ENCODE measurements at places on chromosomes 5 and 9.

- DNase-seq: no peak
Observed at GRCh38 chr5:79512471-79513307, 1.2 kb downstream of the HOMER1 start.

GRCh38 chr5:13740471-13740870 lies 204.0 kb downstream of the DNAH5 start:
- no peak for DNase-seq

DNA sequence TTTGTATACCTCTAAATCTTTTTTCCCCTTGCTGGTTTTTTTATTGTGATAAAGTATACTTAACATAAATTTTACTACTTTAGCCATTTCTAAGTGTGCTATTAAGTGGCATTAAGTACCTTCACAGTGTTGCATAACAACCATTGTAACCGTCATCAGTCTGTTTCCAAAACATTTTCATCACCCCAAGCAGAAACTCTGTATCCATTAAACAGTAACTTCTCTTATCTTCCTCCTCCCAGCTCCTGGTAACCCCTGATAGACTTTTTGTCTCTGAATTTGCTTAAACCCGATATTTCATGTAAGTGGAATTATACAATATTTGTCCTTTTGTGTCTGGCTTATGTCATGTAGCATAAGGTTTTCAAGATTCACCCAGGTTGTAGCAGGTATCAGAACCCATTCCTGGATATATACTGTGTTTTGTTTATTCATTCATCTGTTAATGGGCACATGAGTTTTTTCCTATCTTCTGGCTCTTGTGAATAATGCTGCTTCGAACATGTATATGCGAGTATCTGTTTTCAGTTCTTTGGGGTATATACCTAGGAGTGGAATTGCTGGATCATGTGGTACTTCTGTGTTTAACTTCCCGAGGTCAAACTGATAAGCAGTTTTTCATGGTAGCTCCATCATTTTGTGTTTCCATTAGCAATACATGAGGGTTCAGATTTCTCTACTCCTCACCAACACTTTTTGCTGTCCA lies 66.4 kb downstream of the EHMT1 start:
- no peak for DNase-seq

GRCh38 chr5:59276917-59277372 lies 616.6 kb downstream of the PDE4D start:
- DNase-seq: no peak

DNA sequence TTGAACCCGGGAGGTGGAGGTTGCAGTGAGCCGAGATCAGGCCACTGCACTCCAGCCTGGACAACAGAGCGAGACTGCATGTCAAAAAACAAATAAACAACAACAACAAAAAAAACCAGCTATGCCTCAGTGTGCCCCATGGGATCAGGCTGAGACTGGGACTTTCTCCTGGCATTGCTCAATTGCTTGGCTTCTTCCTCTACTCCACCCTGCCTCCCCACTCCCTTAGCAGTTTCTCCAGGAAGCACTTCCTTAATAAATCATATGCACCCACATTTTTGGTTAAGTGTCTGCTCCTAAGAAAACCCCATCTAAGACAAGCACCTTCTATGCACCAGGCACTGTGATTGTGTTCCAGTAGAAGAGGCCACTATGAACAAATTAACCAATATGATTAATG lies 41.0 kb upstream of the TMEM252 start:
- no peak for DNase-seq

DNA sequence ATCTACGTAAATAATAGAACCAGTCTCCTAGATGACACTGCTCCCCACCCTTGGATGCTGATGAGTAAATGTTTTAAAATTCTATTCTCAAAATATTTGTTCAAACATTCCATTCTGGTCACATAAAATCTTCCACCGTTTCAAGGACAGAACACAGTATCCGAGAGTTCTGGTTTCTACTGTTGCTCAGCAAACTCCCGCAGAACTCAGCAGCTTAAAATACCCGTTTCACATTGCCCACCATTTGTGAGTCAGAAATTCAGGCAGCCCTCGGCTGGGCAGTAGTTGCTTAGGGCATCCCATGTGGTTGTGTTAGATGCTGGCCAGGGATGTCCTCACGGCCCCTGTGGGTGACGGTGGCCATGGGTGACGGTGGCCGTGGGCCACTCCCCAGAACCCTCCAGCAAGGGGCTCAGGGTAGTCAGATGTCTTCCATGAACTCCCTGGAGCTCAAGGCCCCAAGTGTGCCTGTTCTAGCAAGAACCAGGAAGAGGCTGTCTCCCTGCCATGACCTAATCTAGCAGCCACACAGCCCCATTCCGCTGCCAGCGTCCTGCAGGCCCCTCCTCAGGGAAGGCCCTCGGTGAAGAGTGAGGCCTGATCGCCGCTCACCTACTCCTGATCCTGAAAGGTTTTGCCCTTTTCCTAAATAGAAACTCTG lies 17.4 kb downstream of the MGAT1 start:
- DNase-seq: no peak

- no peak for DNase-seq
Observed at GRCh38 chr5:85813146-85813545, 804.6 kb upstream of the COX7C start.

GRCh38 chr5:127367946-127368465 lies 77.4 kb downstream of the MEGF10 start:
- no peak for DNase-seq

- no peak for DNase-seq
Observed at GRCh38 chr5:149320791-149321330, 24.4 kb upstream of the GRPEL2 start.

- no peak for DNase-seq
Observed at GRCh38 chr5:165459232-165459631, 1953.8 kb downstream of the MAT2B start.

- no peak for DNase-seq
Observed at GRCh38 chr9:95634536-95634935, 117.8 kb upstream of the PTCH1 start.

DNA sequence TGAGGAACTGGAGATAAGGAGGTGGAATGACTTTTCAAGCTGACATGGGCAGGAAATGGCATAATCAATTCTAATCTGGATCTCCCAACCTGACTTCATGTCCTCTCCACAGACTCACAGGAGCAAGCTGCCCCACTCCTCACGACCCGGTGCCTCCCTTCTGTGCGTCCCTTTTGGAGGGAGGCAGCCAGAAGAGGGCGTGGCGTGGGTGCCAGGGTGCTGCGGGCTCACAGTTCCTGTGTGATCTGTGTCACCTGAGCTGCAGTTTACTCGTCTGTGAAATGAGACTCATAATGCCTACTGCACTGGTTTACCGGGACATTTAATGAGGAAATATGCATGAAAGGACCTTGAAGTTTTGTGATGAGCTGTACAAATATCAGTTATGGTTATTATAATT lies 207.4 kb downstream of the DAB2IP start:
- DNase-seq: no peak

DNA sequence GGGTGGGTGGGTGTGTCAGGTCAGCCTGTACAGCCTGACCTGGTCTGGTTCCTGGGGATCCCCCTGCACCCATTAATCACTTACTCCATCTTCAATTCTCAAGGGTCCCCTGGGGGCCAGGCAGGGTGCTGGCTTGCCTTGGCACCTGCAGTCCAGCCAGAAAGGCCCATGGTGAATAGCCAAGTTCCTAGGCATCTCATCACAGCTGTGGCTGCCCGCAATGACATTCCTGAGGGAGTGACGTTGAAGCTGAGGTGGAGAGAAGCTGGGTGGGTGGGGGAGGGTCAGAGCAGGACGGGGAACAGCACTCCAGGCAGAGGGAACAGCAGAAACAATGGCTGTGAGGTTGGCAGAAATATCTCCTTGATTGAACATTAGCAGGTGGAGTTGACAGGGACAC lies 10.6 kb downstream of the HMCN2 start:
- DNase-seq: no peak

- no peak for DNase-seq
Observed at GRCh38 chr5:29277642-29278041, 1915.8 kb upstream of the CDH6 start.

- DNase-seq: peak; percentile 68
Observed at GRCh38 chr9:19184144-19184917, 46.2 kb upstream of the DENND4C start.

DNA sequence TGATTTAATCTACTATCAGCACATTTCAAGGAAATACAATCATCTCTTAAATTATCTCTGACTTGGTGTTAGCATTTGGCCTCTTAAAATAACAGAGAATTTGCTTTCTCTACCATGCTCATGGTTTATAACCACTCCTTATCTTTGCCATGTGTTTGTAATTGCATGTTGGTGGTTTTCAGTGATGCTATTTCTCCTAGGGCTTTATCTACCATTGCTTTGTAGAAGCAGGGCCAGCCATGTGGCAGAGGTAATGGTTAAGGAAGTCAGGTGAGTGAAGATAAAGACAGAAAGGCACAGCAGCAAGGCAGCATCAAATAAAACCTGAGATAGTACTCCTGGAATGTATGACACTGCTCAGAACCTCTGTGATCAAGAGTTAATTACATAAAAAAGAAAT lies 206.2 kb downstream of the FER start:
- no peak for DNase-seq

DNA sequence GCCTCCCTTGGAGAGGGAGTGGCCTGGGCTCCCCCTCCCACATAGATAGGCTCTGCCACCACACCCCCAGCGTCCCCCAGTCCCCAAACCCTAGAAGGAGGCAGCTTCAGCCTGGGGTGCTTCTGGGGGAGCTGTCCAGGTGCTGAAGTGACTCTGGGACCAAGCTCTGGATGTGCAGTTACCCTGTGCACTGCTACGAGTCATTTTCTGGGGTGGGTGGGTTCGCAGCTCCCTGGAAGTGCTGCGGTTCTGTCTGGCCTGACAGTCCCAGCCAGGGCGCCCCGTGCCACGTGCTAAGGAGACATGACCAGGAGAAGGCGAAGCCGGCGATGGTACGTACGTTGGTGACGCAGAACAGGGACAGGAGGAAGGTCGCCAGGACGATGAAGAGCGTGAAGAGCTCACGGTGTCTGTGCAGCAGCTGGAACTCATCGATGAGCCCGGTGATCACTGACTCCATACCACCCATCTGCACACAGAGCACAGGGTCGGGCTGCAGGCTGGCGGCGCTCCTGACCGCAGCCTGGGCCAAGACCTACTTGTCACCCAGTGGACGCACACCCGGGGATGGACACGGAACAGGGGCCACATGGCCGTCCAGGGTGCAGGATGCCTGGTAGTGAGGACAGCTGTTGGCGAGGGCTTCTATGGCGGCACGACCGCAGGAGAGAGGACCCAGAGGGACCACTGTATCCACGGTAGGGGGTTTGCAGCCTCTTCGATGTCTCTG lies 35.7 kb downstream of the SLC6A3 start:
- DNase-seq: no peak

- no peak for DNase-seq
Observed at GRCh38 chr9:109391176-109391575, 70.3 kb upstream of the EPB41L4B start.

- DNase-seq: no peak
Observed at GRCh38 chr5:168578538-168579487, at the start of gene PANK3. PANK3 (minus strand) TSS chr5:168579368; CDS start chr5:168579283, 85 bp downstream.

GRCh38 chr5:143187495-143187894 lies 216.0 kb downstream of the NR3C1 start:
- DNase-seq: no peak

GRCh38 chr5:131364507-131365050 lies 100.7 kb downstream of the CDC42SE2 start:
- no peak for DNase-seq

DNA sequence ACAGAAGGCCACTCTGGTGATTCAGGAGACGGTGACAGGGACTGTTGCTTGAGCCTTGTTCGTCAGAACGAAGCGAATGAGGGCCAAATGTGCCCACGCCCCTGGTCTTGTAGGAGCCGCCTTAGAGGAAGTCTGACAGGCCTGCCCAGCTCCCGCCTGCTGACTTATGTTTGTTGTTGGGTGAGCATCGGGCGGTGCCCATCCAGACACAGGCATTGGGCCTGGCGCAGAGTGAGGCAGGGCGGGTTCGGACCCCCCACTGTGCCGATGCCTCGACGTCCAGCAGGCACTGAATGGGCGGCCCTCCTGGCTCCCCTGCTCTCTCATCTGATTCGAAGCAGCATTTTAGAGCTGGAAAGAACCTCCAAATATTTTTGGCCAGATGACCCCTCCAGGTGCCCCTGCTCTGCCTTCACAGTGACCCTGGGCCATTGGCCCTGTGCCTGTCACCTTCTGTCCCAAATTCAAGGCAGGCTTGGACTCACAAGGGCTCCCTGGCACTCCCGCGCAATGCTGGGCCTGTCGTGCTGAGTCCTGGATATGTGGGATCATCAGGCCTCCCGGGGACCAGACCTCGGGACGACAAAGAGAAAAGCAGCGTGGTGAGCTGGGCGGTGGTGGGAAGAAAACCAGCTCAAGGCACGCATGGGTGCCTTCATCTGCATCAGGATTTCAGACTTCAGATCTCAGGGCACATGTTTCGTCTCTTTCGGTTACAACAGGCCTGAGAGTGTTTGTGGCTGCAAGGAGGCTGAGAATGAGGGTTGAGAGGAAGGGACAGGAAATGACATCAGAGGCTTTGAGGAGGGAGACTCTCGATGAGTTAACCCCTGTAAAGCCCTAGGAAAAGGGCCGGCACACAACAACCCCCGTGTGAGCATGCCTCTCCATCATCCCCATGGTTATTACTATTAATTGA lies 37.1 kb upstream of the OLFM1 start:
- DNase-seq: no peak

DNA sequence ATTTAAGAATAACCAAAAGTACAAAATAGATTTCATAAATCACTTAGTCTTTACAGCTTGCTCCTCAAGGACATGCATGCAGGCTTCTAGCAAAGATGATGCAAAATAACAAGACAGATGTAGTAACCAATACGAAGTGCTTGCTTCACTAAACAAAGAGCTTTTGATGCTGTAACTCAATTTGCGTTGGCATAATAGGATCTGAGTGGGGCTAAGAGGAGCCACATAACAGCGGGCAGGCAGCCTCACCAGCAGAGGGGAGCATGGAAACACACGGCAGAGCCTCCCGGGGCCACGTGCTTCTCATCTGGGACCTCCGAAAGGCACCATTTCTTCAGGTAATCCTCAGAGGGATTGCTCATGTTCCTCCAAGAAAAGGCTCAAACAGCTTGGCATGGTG lies 139.7 kb downstream of the C5orf15 start:
- DNase-seq: no peak

DNA sequence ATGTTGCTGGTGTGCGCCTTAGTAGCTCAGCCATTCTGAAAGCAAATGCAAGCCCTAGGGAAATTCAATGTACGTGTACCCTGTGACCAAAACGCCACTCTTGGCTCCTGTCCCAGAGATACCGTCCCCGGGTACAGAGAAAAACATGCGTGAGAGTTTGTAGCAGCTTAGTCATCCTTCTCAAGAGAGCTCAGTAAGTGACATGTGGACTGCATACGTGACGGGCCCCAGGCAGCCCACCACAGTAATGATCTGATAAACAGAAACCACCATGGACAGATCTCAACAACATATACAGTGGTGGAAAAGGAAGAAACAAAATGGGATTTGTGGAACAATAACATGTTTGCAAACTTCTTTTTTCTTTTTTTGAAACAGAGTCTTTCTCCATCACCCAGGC lies 45.1 kb downstream of the S1PR3 start:
- no peak for DNase-seq

GRCh38 chr9:131530546-131530919 lies 530 bp downstream of the UCK1 start:
- peak; percentile 4 for DNase-seq

- no peak for DNase-seq
Observed at GRCh38 chr5:66702426-66702825, 106.2 kb downstream of the MAST4 start.

GRCh38 chr9:127930231-127931091 lies at the start of gene PIP5KL1:
PIP5KL1 (minus strand) TSS chr9:127930777; CDS start chr9:127930752, 25 bp downstream.
- peak; percentile 69 for DNase-seq

GRCh38 chr5:86030753-86031152 lies 587.0 kb upstream of the COX7C start:
- DNase-seq: no peak

All from effector memory CD4-positive, alpha-beta T cell (primary cell).